ENCODE measurements at places on chromosomes 1 and 21.
A peak's percentile ranks its signal among the peaks of the same experiment; 100 is the strongest.

DNA sequence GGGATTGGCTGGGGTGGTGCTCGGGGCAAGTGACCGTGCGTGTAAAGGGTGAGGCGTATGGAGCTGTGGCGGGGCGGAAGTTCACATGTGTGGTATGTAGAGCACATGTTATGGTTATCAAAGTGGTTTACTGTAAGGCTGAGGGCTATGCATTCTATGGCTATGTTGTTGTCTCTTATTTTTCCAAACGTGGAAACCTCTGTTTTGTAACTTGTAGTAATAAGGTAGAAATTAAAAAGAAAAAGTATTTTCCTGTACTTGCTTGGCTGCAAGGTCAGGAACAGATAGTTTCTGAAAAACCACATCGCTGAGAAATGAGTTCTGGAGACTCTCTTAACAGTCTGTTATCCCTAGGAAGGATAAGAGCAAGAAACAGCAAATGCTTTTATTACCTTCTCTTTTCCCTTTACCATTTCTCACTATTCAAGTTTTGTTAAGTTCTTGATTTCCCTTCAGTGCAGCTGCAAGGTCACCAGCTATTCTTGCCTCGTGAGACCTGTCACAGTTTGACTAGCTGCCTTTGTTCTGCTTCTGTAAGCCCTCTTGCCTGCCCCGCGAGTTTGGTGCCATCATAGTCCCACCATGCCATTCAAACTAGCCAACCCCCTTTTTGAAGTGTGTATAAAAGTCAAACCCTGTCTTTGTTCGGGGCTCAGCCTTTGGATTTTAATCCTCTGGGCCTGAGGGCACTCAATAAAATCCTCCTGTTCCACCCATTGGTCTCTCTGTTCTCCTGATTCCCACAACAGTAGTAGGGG, 9.5 kb downstream of the RNU1-2 start:
- no peak for DNase-seq

DNA sequence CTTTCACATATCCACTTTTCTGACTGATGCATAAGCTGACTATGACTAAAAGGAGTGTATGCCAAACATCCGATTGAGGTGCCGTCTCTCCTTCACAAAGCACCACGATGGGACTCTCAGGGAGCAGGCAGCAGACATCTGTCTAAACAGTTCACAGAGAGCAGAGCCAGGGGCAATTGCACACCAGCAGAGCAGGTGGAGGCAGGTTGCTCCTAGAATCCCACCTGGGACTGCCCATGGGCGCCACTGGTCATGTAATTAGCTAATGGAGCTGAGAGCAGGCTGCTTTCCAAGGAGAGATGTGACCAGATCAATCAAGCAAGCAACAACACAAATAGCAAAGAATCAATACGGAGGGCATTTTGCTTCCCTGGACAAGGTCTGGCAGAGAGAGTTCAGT, 30.5 kb upstream of the COA6 start:
- no peak for DNase-seq

DNA sequence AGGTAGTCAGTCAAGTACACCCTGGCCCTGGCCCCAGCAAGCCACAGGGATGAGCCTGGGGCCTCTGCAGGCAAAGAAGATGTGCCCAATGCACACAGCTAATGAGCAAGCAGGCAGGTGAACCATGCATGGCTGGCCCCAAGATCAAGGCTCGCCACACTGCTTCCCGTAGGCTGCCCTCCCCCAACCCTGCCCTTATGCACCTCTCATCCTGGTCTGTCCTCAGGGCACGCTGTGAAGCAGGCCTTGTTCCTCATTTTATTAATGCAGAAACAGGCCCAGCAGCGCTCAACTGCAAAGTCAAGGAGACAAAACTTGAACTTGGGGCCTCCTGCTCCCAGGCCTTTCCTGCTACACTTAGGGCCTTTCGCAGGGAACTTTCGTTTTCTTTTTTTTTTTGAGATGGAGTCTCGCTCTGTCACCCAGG, 35.6 kb upstream of the ID3 start:
- DNase-seq, result no peak

GRCh38 chr1:154583773-154584172, 16.2 kb downstream of the CHRNB2 start:
- no peak for DNase-seq

- no peak for DNase-seq
Observed at GRCh38 chr1:186518395-186518794, 57.5 kb upstream of the PDC start.

GRCh38 chr1:111366256-111366655, 61.3 kb downstream of the OVGP1 start:
- no peak for DNase-seq

DNA sequence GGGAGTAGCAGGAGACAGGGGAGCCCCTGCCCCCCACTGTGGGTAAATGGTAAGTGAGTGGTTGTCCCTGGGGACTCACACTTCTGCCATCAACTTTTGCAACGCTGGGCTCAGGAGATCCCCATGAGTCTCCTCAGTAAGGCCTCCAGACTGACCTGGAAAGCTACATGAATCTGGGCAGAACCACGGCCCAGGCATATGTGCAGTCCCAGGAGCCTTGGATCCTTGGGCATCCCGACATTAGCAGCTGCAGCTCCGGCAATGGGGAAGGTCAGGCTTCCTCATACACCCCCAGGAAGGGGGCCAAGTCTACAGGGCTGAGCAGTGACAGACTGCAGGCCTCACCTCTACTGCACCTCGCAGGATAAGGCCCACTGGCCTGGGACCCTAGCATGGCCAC, 868.7 kb upstream of the ADGRL4 start:
- DNase-seq, result no peak

GRCh38 chr1:188089461-188089860, 1260.7 kb downstream of the PLA2G4A start:
- DNase-seq, result no peak

DNA sequence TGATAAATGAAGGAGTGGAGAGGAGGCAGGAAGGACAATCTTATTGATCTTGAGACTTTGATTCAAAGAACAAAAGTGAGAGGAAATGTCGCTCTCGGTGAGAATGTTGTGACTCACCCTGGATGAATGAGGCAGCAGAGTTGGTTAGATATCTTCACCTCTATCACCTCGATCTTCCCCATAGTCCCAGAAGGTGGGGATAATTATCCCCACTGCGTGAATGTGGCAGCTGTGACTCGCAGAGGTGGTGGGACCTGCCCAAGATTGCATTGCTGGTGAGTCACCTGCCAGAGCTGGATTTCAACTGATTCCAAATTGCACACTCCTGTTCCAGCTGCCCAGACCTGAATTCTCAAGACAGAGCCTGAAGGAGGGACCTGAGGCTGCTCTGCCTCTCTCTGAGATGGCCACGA, 105.0 kb downstream of the MATN1 start:
- no peak for DNase-seq

DNA sequence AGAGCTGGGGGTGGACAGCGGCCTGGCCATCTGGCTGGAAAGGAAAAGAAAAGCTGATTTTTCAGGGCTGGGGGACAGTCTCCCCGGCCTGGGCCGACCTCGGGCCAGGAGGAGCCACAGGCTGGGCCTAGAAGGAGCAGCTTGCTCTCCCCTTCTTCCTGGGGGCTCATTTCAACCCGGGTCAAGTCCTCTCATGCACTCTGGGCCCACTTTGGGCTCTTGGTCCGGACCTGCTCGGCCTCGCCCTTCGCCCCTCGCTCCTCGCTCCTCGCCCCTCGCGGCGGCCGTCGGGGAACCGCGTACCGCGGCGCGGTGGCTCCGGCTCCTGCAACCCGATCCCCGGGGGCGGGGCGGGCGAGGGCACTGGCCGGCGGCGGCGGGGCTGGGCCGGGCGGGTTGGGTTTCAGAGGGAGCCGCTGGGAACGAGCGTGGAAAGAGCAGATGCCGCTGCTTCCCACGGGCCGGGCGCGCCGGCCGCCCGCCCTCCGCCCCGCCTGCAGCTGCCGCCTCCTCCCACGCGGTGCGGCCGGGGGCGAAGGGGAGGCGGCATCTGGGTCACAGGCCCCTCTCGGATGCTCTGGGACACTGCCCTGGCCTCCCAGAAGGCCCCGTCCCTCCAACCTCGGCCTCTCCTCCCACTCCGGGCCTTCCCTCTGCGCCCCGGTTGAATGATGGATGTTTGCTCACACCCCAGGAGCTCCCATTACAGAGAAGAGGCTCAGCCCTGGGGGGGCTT, 6.6 kb downstream of the HEYL start:
- no peak for DNase-seq

DNA sequence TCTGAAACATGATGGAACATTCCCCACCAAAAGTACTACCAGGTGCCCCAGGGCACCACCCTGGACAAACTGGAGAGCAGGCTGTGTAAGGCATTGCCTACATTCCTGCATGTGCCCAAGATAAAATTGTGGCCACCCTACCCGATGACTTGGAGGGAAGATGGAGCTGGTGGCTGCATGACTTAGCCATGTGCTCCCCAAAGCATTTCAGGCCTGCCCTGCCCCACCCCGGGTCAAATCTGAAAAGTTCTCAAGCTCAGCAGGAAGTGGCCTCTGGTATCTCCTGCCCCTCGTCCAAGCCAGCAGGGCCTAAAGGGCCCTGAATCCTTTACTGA, 8.5 kb downstream of the CD2 start:
- DNase-seq, result no peak

DNA sequence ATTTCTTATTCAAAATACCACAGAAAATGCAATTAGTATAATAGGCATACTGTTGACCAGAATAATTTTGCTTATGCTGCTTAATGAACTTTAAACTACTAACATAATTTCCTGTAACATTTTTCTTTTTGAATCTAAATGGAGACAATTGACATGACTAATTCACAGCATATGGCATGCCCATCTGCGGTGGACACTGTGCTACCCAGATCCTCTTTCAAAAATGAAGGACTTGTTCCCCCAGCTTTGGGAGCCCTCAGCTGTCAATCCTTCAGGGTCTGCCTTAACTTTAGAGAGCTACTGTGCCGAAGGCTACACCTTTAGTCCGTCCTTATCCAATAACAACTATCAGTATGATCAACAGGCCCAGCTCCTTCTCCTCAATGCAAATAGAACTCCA, 789.0 kb downstream of the PLA2G4A start:
- no peak for DNase-seq

- no peak for DNase-seq
Observed at GRCh38 chr21:42746593-42747275, 93.3 kb downstream of the PDE9A start.

DNA sequence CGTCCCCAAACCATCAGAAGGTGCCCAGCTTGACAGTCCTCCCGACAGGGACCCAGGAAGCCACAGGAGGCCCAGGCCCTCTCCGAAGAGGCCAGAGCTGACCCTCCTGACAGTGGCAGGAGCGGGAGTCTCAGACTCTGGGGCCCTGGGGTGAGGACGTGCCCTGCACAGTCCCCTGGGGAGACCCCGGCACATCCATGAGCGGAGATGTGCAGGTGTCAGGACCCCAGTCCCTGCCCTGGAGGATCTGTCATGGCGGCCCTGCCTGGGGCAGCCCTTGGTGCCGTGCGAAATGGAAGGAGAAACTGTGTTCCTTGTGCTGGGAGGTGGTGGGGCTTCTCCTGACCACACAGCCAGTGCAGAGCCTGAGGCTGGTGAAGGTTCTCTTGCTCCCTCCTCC, 55.8 kb downstream of the OBSCN start:
- DNase-seq, result peak; percentile 71

- DNase-seq, result no peak
Observed at GRCh38 chr1:118136187-118136941, 48.7 kb downstream of the SPAG17 start.

DNA sequence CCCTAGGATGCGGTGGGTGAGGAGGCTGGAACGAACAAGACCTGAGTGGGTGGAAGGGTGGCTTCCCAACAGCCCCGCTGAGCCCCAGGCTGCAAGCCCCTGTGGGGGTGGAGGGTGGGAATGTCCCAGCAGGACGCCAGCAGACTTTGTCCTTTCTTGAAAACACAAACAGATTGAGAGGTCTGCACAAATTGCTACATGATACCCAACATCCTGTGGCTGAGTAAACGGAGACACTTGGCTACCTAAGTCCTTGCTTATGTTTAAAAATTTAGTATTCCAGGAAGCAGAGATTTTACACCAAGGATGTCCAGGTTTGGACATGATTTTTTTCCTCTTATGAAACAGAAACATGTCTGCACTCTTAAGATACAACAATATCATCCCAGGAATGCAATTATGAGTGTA, 11.8 kb upstream of the F3 start:
- peak; percentile 64 for DNase-seq

GRCh38 chr1:40409467-40409866, 35.9 kb downstream of the SMAP2 start:
- DNase-seq, result no peak

GRCh38 chr21:33314111-33314510, 10.7 kb upstream of the IFNAR1 start:
- no peak for DNase-seq

DNA sequence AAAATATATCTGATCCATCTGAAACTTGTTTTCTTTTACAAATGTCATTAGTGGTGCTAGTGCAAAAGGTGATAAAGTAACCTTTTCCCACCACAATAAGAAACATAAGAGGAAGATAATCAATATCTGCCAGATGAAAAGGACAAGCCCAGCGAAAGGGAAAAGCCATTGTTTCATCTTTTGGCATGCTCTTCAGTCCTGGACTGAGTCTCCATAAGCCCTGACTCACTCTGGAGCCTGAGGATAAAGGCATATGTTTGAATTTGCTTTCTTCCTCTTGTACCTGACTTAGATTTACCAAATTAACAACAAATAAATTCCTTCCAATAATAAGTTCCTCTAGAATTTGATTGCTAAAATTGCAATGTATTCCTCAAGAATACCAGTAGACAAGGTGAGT, 13.6 kb downstream of the DNAJC11 start:
- DNase-seq, result no peak

- no peak for DNase-seq
Observed at GRCh38 chr1:966135-966703, at the start of gene PLEKHN1. Gene PLEKHN1, plus strand, starts transcription at chr1:966482. Its CDS starts 50 bp downstream, at chr1:966532.

- DNase-seq, result no peak
Observed at GRCh38 chr1:73623946-73624345, 574.0 kb downstream of the LRRIQ3 start.

GRCh38 chr1:13624526-13624925, 40.9 kb downstream of the PDPN start:
- DNase-seq, result no peak

DNA sequence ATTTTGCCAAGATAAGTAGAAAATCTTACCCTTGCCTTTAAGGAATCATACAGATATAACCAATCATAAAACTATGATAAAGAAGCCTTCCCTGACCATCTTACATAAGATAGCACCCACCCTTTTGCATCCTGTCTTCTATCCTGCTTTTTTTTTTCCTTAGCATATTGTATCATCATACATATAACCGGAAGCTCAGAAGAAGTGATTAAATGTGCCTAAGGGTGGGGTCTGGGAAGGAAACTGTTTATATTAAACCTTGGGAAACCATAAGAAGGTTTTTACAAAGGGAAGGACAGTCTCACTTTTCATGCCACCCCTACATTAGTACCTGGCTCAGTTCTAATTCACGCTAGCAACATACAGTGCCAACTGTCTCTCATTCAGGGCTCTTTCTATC, 66.8 kb downstream of the LUZP1 start:
- DNase-seq, result no peak

All from vagina (tissue), 2 donors.